ENCODE measurements at places on chromosomes 3 and 15.

- no peak for DNase-seq
These were observed 171.6 kb downstream of the PTPRG start for GRCh38 chr3:61733000-61733399.

DNA sequence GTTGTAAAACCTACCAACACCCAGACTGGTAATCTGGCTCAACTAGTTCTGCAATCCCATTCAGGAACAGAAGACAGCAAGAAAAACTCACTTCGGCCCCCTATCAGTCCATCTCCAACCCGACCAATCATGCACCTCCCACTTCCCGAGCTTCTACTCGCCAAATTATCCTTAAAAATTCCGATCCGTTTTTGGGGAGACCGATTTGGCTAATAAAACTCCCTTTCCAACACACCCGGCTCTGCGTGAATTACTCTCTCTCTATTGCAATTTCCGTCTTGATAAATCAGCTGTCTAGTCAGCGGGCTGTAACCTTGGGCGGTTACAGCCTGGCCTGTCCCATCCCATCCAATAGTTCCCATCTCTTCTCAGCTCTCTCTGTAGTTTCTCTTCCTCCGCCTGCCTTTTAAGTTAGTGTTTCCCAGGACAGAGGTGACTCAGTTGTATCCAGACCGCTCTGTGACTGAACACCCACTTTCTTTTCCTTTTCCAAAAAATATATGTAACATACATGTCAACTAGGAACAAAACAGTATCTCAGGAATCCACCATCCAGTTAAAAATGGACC lies 780 bp upstream of the ACAD9 start:
- DNase-seq: peak; percentile 4

GRCh38 chr15:98730860-98731711 lies 82.7 kb downstream of the IGF1R start:
- DNase-seq: no peak

DNA sequence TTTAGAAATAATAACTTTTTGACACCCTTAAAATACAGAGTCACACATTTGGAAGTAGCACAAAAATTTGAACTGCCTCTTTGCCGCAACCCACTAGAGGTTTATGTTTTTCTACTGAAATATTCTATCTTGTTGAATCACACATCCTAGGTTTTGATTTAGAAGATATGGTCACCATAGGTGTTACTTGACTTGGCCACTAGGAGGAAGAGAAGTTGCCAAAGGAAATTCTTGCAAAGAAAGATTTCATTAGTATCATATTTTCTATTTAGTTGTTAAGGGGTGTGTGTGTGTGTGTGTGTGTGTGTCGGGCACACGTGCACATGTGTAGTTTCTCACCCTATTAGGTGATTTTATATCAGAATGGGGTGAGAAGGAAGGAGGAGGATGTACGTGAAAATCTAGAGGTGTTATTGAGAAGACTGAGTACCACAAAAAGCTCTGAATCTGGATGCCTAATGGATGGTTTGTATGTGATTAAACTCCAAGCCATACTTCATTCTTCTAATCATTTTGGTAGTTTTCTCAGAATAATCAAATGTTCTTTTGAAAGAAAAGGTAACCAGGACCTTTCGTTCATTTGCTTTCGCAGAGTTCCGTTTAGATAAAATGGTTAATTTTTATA lies 31.5 kb downstream of the ZFAND6 start:
- DNase-seq: no peak

DNA sequence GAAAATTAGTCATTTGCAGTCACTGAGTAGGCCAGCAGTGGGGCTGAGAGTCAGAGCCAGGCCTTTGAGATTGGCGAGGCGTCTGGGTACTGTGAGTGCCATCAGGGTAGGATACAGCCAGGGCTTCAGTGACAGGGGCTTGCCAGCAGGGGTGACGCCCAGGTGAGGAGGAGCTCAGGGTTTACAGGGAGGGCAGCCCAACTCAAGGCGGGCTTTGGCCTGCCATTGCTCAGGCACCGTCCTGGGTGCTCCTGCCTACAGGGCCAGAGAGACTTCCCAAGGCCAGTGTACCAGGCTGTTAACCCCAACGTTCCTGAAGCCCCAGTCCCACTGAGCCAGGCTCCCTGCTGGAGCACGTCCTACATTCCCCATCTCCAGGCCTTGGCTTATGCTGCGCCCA lies 152.0 kb downstream of the FBLN2 start:
- no peak for DNase-seq

- DNase-seq: no peak
These were observed 14.0 kb upstream of the TOPBP1 start for GRCh38 chr3:133675631-133676335.

DNA sequence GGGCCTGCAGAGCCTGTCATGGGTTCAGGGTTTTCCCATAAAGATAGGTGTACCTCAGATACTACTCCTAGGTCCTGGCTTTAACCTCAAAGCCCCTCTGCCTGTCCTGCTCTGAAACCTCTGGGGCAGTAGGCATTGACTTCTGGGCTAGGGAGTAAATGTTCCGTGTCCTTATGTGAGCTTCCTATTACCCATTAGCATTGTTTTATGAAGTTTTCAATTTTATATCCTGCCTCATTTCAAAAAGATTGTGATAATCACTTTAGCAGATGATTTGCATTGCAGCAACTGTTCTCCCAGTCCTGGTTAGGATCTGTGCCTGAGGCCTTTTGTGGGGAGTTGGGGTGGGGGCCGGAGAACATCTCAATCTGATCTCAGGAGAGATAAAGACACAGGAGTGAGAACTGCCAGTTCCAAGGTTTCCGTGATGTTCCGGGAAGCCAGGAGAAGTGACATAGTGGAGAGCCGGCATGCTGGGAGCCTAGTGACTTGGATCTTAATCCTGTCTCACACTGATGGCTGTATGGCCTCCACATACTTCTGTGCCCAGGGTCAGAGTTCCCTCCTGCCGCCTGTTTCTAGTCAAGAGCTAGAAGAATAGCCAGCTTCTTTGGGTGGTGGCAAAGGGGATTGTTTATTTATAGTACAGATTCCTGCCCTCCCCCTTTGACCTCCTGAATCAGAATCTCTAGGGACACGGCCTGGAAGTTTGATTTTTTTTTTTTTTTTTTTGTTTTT lies 10.6 kb downstream of the TPM1 start:
- no peak for DNase-seq

- no peak for DNase-seq
These were observed 3.4 kb downstream of the PARP9 start for GRCh38 chr3:122560680-122561079.

DNA sequence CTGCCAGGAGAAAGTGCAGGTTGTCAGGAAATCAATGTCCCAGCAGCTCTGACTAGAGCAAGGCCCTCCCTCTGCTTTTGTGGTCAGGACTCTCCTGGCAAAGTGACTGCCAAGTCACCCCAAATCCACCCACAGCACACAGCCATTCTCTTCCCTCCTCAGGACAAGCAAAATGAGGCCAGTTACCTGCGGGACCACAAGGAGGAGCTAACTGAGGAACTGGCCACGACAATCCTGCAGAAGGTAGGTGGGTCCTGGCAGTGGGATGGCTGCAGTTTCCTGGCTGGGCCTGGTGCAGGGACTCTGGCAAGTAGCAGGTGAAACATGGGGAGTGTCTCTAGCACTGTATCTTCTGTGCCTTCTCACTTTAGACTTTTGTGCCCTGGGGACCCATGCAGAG lies 142.5 kb upstream of the EIF1B start:
- DNase-seq: no peak

GRCh38 chr3:10674578-10674977 lies 141.4 kb upstream of the SLC6A11 start:
- DNase-seq: no peak

GRCh38 chr3:9241956-9242355 lies 7.5 kb downstream of the SRGAP3 start:
- DNase-seq: no peak

- no peak for DNase-seq
These were observed 528 bp upstream of the NIT2 start for GRCh38 chr3:100333970-100334487.

GRCh38 chr15:76195506-76196268 lies 115.6 kb downstream of the ETFA start:
- no peak for DNase-seq

GRCh38 chr15:90489514-90489913 lies 40.2 kb upstream of the CRTC3 start:
- DNase-seq: no peak

DNA sequence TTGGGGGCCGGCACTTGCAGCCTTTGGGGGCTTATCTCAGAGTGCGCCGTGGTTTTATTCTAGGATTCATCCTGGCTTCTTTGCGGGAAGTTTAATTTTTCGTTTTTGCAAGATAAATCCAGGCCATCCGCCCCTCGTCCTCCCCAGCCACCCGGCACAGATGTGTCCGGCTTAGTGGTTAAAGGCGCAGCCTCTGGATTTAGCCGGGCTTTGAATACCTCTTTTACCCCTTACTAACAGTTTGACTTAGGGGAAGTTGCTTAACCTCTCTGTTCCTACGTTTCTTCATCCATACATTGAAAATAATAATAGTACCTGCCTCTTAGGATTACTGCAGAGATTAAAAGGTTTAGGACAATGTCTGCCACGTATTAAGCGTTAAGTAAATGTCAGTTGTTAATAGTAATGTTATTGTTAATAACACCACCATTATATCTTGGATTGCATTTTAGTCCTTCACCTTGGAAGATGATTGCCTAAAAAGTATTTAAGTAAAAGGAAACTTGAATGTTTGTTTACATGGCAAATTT lies 714 bp downstream of the ECT2 start:
- peak; percentile 23 for DNase-seq

DNA sequence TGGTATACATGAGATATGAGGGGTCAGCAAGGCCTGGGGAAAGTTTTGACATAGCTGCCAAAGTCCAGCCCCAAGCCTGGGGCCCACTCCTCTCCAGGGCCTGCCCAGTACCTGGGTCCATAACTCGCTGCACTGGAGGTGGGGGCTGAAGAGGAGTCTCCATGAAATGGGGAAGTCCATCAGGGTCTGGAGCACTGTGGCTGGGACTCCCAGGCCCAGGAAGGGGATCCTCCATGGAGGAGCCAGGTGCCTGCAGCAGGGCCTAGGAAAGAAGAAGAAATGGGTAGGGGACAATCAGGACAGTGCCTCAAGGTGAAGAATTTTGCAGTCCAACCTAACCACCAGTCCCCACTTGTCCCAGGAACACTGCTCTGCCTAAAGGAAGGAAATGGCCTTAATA lies 8.2 kb downstream of the GORASP1 start:
- no peak for DNase-seq

- no peak for DNase-seq
These were observed 164.3 kb downstream of the PCCB start for GRCh38 chr3:136414476-136414875.

- no peak for DNase-seq
These were observed 42.9 kb downstream of the TBC1D2B start for GRCh38 chr15:78034495-78035191.

DNA sequence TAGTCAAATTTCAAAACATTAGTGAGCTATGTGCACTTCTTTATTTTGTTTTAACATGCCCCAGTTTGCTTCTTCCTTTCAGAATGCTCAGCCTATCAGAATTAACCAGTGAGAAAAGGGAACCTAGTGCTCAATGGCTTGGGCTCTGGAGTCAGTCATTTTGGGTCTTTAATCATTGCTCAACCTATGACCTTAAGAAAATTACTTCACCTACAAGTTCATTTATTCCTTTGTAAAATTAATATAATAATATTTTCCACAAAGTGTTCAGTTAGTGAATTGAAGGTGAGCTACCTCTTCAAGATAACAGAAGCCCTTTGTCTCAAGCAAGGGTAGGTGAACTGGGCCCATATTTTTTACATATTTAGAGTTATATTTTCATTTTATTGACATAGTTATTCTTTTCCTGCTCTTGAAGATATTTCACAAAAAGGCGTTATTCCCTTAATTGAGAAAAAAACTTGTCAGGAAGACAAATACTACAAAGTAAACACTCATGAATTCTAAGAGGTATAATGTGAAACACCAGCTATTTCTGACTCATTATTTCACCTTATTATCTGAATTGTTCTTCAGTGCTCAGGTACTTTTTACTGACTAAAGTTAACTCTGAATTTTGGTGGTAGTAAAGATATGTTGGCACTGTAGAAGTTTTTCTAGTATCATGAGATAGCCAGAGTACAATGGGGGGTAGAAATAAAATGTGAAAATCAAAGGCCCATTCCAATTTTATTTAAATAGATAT lies 415.5 kb downstream of the NAALADL2 start:
- DNase-seq: no peak

- no peak for DNase-seq
These were observed 13.3 kb upstream of the MINAR1 start for GRCh38 chr15:79418693-79419279.

- no peak for DNase-seq
These were observed 963.5 kb downstream of the NTRK3 start for GRCh38 chr15:87293031-87293430.

DNA sequence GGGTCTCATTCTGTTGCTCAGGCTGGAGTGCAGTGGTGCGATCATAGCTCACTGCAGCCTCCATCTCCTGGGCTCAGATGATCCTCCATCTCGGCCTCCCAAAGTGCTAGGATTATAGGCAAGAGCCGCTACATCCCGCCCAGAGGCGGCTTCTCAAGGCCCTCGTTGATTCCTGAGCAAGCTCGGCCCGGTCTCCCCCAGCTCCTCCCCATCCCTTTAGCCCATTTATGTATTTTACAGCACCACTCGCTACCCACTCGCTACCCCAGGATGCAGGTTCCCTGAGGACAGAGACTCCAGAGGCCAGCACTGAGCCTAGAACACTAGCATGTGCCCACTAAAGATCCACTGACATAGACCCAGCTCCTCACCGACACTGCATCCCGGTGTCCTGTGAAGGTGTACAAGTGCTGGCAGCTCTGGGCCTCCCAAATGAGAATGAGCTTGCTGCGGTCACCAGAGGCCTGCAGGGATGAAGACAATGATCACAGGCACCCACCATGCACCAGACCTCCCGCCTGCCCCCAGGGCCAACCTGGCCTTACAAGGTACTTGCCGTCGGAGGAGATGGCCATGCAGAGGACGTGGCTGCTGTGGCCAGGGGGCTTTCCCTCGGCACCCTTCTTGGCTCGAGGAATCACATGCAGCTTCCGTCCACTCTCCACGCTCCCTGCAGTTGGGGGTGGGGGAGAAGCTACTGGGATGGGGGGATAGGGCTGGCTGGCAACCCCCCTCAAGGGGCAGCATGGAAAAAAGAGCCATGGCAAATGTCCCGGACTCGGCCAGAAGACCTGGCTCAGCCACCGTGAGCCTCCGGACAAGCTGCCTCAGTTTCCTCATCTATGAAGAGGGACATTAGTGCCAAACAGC lies 5.6 kb downstream of the RRP9 start:
- DNase-seq: no peak

DNA sequence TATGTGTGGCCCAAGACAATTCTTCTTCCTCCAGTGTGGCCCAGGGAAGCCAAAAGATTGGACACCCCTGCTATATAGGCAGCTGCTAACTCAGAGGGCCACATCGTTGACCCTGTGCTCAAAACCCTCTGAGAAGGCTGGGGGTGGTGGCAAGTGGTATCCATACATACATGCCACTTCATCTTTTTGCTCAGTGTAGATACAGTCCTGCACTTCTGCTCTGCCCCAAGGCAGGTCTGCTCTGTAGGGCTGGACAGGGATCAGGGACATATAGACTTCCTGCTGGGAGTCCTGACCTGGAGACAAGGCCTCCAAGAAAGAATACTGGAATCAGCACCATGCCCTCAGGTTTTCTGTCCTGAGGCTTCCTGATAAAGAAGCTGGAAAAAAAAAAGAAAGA lies 4.5 kb upstream of the HCN4 start:
- DNase-seq: no peak

- DNase-seq: no peak
These were observed 67.8 kb upstream of the ICE2 start for GRCh38 chr15:60546744-60547143.
